Retina (tissue), 1 donor: ENCODE measurements at places on chromosomes 16 and 17.

GRCh38 chr16:68003031-68003430 lies 3.7 kb upstream of the DPEP2 start:
- no peak for DNase-seq

- DNase-seq, result no peak
These were observed 157.2 kb upstream of the FOXF1 start for GRCh38 chr16:86353148-86353547.

DNA sequence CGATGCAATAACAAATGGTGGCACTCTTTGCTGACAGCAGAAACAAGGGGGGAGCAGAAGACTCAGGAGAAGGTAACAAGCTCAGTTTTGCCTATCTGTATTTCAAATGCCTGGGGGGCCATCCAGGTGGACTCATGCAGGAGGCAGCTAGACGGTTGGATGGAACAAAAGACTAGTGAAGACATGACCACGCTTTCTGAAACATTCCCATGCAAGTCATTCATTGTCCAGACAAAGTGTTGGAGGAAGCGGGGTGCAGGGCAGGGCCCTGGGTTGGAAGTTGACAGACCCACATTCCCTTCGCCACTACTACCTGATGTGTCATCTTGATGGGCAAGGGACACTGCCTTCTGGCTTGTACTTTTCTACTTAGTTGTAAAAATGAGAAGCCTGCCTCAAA lies 29.8 kb upstream of the CRYBA1 start:
- DNase-seq, result no peak

- DNase-seq, result no peak
These were observed 39.3 kb downstream of the PIMREG start for GRCh38 chr17:6483507-6483906.

- DNase-seq, result no peak
These were observed 5.9 kb upstream of the METTL16 start for GRCh38 chr17:2517539-2517938.

GRCh38 chr17:861364-861763 lies 79.2 kb downstream of the MRM3 start:
- no peak for DNase-seq
